ENCODE measurements at places on chromosomes 2 and 18.

GRCh38 chr2:207291625-207292252, 126.0 kb upstream of the KLF7 start:
- no peak for DNase-seq

GRCh38 chr2:208025814-208026184, 472 bp upstream of the PLEKHM3 start:
- peak; percentile 45 for DNase-seq

- no peak for DNase-seq
Observed at GRCh38 chr18:37665346-37665745, 99.7 kb upstream of the CELF4 start.

DNA sequence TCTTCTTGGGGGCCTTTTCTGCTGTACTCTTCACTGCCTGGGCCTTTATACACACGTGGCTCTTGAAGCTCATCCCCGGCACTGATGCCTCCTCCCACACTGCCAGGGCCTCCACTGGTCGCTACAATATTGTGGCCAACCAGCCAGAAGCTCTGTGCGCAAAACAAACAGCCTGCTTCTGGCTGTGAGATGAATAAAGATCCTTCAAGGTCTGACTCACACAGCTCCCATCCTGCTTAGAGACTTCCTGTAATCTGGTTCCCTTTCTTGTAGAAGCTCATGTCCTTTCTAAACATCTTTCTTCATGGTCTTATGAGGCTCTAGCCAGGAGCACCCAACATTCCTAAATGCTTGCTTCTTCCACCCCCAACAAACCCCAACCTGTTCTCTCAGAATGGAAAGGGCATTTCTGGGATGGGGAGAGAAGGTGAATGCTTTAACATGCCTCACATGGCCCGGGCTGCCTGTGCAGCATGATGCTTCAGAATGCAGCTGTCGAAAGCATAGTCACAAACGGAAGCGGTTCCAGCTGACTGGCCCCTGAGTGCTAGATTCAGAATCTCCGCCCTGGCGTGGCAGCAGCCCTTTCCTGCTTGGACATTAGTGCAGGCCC, 24.6 kb downstream of the NRP2 start:
- DNase-seq, result peak; percentile 42

GRCh38 chr2:64211276-64211921, 67.2 kb upstream of the PELI1 start:
- no peak for DNase-seq

DNA sequence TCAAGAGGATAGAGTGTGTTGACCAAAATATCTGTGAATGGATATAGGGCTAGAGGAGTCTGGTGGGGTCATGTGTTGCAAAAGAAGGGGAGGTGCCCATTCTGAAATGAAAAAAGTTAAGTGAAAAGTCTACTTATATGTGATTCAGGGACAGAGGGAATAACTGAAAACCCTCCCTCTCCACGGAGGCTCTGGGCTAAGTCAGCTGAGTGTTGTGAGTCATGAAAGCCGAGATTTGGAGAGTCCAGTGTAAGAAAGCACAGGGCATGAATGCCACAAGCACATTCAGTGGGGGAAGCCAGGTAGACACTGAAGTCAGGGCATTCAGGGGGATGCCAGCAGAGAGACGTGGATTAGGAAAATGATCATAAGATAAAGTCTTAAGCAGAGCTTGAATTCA, 871.9 kb downstream of the TSN start:
- no peak for DNase-seq

DNA sequence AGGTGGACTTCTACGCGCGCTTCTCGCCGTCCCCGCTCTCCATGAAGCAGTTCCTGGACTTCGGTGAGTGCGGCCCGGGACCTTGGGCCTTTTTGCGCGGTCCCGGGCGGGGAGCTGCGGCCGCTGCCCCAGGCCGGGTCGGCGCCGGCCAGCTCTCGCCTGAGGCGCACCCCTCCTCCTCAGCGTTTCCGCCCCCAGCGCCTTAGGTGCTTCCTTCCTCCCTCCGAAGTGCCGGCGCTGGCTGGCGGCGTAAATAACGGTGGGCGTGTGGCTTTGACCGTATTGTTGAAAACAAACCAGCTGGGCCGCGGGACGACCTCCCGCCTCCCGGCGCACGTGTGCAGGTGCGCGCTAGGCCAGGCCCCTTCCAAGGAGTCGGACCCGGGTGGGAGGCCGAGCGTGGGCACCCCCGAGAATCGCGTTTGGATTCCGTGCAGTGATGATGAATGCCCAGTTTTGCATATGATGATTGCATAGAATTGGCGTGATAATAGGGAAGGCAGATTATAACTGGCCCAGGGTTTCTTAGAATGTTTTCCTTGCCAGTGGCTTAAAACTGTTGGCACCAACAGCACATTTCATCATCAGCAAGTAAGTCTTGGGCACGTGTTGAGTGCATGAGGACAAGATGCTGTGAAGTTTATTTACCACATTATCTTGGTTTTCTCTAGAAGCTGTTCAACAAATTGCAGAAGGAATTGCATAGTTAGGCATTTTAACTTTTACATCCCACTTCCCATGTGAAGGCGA, 569 bp downstream of the PDK1 start:
- DNase-seq, result peak; percentile 74

GRCh38 chr2:128279009-128279408, 39.7 kb downstream of the HS6ST1 start:
- no peak for DNase-seq

DNA sequence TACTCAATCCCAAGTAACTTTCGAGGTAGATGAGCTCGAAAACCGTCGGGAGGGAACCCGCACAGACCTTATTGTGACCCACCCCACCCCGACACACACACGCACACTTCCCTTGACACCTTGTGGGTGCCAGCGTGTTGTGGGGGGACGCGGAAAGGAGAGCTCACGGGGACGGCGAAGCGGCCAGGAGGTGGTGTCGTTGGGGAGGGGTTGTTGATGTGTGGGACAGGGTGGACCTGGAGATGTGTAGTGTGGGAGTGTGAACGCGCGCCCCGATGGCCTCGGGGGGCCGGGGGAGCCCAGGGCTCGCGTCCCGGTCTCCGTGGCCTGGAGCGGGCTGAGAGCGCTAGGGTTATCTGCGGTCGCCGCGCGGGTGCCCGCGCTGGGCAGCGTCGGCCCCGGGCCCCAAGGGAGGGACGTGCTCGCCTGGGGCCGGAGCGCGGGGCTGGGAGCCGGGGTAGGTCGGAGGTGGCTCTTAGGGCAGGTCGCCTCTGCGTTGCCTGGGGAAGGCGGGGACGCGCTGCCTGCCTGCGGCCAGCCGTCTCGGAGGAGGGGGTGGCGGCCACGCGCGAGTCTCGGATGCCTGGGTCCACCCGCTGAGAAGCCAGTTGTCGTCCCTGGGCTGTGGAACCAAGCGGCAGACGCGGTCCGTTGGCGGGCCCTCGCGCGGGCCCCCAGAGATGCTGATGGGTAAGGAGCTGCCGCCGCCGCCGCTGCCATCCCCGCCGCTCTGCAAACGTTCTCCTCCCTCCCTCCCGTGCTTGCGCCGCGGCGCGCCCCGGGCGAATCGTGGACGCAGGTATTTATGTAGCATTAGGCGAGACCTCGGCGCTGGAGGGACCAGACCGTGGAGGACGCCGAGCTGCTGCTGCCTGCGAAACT, 1.6 kb downstream of the KLHL29 start:
- DNase-seq, result peak; percentile 25

GRCh38 chr2:165864296-165864695, 70.2 kb upstream of the GALNT3 start:
- DNase-seq, result no peak

DNA sequence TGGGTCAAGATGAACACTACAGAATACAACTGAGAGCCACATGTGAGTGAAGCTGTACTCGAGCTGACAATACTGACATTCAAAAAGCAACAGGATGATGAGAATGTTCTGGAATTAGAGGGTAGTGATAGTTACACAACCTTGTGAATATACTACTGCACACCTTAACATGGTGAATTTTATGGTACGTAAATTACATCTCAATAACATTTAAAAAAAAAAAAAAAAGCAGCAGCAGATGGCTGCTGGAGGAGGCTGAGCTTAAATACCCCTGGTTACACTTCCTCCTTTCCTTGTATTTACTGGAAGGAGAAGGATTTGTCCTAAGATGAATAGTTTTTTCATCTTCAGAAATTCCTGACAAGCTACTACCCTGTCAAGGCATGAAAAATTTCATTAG, 45.5 kb upstream of the CYP1B1 start:
- DNase-seq, result no peak

GRCh38 chr2:211724933-211725332, 813.7 kb downstream of the ERBB4 start:
- DNase-seq, result no peak

DNA sequence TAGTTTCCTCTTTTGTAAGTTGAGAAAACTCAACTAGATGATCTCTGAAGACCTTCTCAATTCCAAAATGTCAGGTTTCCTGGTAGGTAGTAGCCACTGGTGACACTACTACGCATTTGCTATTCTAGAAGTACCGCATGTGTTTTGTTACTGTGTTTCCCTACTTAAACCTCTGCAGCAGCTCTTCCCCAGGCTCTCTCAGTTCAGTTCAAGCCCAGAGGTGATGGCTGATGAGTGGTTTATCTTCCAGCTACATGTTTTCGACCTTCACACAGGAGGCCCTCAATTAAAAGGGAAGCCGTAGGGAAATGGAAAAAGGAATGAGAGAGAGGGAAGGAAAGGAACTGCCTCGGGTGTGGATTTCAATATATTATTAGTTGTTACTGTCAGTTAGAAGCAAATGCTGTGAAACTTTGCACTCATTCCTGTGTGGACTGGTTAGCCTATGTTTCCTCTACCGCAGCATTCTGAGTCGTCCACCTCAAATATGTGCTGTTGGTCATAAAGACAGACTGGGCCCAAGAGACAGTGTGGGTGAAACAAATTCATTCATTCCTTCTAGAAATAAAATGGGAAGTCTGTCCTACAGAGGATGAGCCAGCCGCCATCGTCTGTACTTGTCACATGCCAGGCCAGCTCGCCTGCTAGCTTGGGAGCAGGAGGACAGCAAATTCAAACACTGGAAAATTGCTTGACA, 455.2 kb upstream of the RAB12 start:
- DNase-seq, result no peak

DNA sequence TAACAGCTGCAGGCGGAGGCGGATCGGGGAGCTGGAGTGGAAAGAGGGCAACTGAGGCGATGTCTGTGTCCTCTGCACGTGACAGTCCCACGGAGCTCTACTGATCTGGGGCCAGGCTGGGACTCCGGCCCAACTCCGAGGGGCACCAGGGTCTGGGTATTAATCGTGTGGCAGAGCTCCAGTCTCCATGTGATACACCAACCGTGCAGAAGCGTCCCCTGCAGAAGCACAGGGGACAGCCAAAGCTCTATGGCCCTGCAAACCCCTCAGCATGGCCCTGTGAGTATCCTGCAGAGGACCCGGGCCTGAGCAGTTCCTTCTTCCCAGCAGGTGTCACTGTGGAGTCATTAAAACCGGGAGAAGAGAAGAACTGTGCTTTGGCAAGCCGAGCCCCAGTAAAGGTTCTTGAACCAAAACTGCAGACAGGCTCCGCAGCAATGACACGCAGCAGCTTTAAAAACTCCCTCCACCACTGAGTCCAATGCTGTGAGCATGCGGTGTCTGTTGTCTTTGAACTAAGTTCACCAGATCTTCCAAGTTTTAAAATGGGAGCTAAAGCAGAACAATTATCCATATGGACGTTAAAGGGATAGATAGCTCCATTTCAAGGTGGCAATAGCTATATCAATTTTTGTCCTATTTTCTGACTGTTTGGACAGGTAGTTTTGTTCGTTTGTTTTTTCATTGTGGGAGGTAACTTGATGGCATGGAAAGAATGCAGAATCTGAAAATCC, 79.4 kb downstream of the TMEM182 start:
- DNase-seq, result peak; percentile 33

GRCh38 chr2:9234680-9235146, 28.1 kb downstream of the ASAP2 start:
- DNase-seq, result no peak

DNA sequence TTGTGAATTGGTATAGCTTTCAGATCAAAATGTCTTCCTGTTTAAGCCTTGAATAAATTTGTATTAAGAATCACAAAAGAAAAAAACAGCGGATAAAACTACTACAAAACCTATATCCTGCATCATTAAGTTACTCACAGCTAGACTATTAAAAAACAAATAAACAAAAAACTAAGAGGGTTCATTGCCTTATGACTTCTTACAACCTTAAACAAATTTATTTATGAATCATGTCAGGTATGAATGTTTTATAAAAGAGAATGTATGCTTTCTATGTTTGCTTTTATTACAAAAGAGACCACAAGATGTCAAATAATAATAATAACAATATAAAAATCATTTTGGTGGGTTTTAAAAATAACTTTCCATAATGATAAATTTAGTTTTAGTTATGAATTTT, 109.6 kb downstream of the FIGN start:
- DNase-seq, result no peak

DNA sequence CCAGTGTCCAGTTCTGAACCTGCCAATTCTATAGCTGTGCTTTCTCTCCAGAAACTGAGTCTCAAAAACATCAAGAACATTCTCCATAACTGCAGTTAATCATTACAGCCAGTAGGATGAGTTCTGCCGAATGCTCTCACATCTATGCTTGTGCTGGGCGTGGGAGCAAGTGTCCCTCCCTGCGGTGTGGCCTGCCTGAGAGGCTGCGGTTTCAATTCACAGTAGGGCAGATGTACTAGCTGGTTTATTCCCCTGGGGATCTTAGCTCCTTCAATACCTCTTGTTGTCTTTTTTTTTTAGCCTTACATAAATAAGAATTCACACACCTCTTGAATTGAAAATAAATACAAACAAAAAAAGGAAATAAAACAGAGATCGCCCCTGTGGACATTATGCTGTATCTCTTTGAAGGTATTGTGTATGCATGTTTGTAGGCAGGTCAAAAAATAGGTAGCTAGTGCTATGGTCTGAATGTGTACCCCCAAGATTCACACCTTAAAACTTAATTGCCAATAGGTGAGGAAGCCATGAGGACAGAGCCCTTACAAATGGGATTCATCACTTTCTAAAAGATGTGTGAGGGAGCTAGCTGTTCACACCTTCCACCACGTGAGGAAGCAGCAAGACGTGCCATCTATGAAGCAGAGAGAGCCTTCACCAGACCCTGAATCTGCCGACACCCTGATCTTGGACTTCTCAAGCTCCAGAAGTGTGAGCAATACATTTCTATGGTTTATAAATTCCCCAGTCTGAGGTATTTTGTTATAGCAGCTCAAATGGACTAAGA, 74.3 kb downstream of the BCL2L11 start:
- DNase-seq, result no peak

GRCh38 chr2:61179701-61180639, 18.0 kb downstream of the C2orf74 start:
- no peak for DNase-seq

- no peak for DNase-seq
Observed at GRCh38 chr2:119293254-119293653, 69.6 kb downstream of the STEAP3 start.

DNA sequence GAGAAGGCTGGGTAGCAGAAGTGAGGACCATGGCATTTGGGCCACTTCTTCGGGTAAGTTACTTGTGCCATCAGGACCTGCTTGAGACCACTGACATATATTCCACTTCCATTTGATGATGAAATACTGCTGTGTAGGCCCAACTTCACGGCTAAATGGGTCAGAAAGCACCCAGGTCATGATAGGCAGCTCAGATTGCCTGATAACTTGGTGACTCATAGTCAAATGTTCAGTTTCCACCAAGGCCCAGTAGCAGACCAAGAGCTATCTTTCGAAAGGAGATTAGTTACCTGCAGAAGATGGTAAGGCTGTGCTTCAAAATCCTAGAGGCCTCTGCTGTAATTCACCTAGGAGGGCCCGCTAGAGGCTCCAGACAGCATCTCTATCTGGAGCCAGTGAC, 31.8 kb upstream of the MEX3C start:
- no peak for DNase-seq
